ENCODE measurements at places on chromosomes 16 and 17.

DNA sequence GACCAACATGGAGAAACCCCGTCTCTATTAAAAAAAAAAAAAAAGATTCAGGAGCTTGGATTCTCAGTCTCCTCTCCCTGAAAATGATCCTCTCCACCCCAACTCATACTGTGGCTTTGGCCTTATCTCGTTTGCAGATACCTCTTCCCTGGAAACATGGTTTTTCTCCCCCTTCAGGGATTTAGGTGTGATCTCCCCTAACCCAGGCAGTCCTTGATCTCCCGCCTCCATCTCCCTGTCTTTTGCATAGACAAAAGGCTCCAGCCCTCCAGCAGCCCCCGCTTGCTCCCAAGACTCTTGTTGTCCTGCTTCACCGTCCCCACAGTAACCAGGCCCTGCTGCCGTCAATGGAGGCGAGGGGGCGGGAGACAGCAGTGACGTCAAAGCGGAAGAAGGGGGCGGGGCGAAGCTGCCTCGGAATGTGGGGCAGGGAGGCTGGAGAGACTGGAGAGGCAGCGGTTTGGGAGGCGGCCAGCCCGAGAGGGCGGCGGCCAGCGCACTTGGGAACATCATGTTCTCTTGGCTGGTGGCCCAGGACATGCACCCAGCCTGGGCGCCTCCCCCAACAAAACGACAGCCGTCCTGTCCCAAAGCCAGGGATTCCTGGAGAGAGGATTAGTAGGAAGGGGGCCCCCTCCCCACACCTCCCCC lies 1.9 kb upstream of the PER1 start:
- DNase-seq: no peak

DNA sequence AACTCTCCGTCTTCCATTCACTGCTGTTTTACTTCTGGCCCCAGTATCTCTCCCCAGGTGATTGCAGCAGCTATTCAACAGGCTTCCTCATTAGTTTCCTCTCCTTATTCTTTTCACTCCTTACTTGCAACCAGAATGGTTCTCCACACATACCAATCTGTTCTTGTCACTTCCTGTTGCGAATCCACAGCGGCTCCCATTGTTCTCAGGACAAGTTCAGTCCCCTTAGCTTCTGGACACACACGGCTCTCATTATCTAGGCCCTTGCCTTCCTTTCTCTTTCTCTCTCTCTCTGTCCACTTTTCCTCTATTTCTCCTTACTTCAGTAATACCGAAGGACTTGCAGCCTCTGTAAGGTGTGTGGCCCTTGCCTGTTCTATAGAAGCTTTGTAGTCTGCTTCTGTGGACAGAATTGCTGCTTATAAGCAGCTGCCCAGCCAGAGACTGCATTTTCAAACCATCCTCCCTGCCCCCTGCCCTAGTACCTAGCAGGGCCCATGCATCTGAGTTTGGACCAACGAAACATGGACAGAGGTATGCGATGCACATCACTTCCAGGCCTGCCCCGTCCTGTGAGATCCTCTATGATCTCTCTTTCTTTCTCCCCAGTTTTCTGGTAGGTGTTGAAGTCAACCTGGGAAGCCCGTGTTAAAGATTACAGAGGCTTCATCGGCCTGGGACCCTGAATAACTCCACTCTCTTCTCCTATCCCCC lies 45.7 kb downstream of the VAT1L start:
- no peak for DNase-seq

DNA sequence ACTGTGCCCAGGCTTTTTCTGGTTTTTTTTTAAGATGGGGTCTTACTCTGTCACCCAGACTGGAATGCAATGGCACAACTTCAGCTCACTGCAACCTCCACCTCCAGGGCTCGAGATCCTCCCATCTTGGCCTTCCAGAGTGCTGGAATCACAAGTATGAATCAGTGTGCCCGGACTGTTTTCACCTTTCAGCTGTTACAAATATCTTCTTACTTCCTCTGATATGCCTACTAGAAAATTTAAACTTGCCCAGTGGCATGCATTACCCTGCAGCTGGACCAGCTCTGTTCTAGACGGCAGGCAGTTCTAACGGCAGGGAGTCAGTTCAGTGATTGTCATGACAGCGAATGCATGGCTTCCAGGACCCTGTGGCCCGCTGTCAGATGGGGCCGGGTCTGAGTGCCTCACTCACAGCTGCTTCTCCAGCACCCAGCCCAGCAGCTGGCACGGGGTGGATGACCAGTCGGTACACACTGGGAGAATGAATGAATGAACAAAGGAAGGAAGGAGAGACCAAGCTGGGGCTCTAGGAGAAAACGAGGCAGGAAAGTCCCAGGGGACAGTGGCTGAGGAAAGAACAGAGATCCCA lies 28.0 kb upstream of the LITAF start:
- DNase-seq: no peak

- no peak for DNase-seq
Observed at GRCh38 chr17:8020776-8021564, 17.9 kb upstream of the ALOX15B start.

GRCh38 chr16:16164243-16164642 lies 59.1 kb downstream of the ABCC6 start:
- no peak for DNase-seq

DNA sequence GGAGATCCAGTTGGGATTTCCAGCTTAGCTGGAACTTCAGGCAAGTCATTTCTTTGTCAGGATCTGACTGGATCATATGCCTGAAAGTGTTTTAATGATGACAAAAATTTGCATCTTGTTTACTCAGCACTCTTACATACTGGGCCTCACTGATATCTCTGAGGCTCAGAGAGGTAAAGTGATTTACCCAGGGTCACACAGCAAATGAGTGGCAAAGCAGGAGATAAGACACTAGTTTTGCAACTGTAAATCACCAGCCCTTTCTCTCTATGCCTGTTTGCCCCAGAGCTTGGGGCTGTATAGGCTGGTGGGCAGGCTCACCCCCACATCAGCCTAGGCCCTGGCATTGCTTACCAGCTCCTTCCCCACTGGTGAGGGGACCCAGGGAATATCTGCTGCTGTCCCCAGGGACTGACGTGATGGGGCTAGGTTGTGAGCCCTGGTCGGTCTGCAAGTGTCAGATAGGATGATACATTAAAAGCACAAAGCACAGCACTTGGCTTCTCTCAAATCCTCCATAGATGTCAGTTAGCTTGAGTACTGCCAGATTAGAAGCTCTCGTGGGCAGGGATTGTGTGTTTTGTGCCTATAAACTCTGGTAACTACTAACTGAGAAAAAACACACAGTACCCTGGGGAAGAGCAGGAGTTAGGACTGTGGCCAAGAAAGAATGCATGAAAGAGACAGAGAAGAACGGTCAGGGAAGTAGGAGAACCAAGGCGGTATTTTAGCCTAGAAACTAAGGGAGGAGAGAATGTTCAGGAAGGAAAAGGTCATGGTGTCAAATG lies 165.4 kb downstream of the COPRS start:
- no peak for DNase-seq

DNA sequence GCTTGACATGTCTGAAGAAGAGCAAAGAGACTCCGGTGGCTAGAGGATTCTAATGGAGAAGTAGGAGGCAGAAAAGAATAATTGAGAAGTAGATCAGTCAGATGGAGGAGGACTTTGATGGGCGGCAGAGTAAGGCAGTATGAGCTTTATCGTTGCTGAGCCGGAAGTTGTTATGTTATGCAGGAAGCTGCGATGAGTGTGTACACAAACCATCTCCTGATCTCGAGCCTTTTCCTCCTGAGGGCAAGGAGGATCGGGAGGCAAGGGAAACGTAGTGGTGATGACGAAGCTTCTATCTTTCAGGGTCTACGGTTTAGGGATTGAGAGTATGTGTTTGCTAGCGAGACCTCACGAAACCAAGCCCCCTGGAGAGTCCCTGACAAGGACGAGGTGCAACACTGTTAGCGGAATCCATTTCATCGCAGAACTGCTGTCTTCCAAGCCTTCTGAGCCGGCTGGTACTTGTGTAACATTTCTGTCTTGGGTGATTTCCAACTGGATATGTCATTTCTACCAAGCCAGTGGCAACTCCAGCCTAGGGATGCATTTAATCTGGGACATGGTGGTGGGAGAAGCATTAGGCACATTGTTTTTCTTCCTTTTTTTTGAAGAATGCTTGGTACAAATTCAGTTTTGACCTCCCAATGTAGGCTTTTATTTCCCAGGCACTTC lies 45.5 kb downstream of the RBFOX1 start:
- no peak for DNase-seq

GRCh38 chr16:75909746-75910145 lies 183.5 kb upstream of the CPHXL start:
- no peak for DNase-seq

GRCh38 chr16:82580298-82580890 lies 46.4 kb upstream of the CDH13 start:
- DNase-seq: no peak

DNA sequence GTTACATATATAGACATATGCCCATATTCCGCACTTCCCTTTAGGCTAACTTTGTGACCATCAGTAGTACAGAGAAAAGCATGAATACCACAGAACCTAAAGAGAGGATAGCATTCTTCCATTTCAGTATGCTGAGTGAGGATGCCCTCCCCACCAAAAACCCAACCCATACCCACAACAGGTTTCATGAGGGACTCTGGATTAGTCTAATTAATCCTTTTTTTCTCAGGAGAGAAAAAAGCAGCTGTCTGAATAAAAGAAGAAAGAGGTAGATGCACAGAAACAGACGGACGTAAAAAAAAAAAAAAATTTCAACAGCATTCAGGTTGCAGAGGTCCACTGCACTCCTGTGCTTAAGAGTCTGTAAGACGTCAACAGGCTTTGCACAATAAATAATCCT lies 6.7 kb downstream of the MMD start:
- DNase-seq: no peak

DNA sequence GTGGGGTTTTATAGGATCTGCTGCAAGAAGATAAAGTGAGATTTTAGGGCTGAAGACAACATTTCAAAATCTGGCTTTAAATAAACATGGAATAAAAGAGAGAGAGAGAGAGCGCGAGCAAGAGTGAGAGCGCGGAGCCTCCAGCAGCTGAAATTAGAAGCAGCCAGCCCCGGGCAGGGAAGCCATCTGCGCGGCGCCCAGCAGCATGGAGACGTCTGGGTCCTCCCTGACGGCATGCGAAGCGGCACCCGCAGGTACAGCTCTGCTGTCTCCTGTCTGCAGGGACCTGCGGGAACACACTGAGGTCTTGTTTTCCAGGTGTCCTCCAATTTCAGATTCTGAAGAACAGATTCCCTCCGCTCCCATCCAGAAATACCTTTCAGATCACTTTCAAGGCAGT lies 7.9 kb upstream of the BAIAP2 start:
- DNase-seq: no peak

DNA sequence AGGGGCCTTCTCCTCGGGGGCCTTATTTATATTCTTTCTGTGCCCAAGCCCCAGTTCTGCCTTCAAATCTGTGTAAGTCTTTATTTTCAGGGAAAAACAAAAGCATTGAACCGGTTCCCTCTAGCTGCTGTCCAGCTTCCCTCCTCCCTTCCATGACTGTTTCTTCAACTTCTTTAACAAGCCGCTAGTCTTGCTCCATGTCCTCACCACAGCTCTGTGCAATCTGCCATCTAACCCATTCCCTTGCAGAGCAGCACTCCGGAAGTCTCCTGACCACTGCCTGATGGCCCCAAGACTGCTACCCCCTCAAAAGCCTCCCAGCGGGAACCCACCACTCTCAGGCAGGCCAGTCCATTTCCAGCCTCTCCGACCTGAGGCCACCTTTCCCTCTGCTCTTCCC lies 16.9 kb downstream of the EMC8 start:
- DNase-seq: no peak

- no peak for DNase-seq
Observed at GRCh38 chr16:272633-273546, 2.9 kb downstream of the RGS11 start.

DNA sequence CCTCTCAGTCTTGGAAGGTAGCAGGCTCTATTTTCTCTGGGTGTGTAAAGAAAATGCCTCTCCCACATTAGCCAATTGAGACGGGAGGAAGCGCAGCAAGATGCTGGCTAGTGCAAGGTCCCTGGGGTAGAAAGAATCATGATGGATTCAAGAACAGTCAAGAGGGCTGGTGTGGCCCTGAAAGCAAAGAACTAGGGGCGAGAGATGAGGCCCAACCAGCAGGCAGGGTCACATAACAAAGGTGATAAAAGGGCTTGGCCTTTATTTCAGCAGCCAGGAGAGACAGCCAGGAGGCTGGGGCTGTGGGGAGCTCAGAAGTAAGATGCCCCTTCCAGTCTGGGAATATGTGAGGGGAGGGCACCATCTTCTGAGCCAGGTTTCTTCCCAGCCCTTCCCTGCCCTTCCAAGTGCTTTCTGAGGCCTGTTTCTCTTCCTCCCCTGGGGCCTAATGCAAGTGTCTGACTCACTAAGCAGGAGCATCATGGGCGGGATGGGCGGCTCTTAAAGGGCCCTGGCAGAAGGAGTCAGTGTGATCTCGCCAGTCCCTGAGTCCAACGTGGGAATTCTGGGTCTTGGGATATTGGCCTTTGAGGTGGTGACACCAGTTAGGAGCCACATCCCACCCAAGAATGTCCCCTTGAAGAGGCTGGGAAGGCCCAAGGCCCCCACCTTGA lies 3.9 kb upstream of the NLRC5 start:
- no peak for DNase-seq

DNA sequence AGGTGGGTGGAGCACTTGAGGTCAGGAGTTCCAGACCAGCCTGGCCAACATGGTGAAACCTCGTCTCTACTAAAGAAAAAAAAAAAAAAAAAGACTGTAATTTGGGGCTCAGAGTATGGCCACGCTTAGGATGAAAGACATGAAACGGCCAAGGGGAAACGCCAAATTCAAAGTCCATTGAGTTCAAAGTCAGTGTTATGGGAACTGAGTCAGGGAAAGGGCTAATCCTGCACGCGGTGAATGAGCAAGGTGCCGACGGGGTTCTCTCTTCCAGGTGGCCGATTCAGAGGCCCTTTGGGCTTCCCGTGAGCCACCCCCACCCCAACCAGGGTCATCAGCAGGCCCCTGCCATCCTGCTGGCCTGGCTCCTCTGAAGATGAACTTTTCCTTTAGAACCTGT lies 7.5 kb upstream of the OSGIN1 start:
- DNase-seq: no peak

DNA sequence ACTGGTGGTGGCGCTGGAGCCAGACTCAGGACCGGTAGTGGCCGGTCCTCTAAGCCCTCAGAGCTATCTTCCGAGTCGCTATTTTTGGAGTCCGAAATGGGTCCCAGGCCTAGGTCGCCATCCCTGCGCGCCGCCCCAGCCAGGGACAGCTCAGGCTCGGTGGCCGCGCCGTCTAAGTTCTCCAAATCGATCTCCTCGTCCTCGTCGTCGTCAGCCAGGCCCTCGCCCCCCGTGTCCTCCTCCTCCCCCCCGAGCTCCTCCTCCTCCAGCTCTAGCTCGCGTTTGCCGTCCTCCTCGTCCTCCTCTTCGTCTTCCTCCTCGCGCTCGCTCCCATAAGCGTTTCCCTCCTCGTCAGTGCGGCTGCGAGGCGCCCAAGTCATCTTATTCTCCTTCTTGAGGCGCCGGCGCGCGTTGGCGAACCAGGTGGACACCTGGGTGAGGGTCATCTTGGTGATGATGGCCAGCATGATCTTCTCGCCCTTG lies 1.6 kb downstream of the IRX3 start:
- DNase-seq: no peak

Data from GM12892 (cell line).